MCF 10A (cell line): ENCODE measurements at places on chromosomes 1 and 21. TPM values are rescaled to one million over a fixed set of nuclear protein-coding genes. Genes with fewer than 3 reads are reported as not detected.

- no peak for DNase-seq
- H3K36me3 ChIP-seq = peaks cover 6% of the 10 kb centered on the region
- H3K4me3 ChIP-seq = no peak overlapping the region
- H3K27ac ChIP-seq = no peak overlapping the region
- peaks cover 10% of the 10 kb centered on the region for H3K4me1 ChIP-seq
Observed at GRCh38 chr1:151142411-151143056, 3.9 kb downstream of the SEMA6C start.

- DNase-seq = no peak
- peaks cover 20% of the 10 kb centered on the region for H3K36me3 ChIP-seq
- peak overlapping the region; percentile 40 for H3K4me3 ChIP-seq
- peaks cover 39% of the 10 kb centered on the region for H3K4me1 ChIP-seq
- peak overlapping the region; percentile 13 for H3K27ac ChIP-seq
Observed at GRCh38 chr1:234476172-234476571, 2.8 kb downstream of the TARBP1 start.

DNA sequence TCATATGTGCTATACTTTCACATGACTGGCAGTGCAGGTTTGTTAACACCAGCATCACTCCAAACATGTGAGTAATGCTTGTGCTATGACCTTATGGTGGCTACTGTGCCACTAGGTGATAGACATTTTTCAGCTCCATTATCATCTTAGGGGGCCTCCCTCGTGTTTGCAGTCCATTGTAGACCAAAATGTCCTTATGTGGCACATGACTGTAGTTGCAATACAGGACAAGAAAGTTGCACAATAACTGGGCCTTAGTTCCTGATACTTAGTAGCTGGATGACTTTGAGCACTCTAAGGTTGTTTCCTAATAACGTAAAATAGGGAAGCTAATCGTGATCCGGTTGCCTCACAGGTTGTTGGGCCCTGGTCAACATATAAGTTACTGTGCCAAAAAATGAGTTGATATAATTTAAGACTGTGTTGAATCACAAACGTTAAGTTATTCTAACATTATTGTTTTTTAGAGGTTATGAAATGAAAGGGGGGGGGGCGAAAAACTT is 511 bp upstream of the SNX27 start:
- peak overlapping the region; percentile 89 for H3K4me3 ChIP-seq
- peak overlapping the region; percentile 81 for H3K27ac ChIP-seq
- DNase-seq = peak; percentile 68
- no peaks in the 10 kb centered on the region for H3K27me3 ChIP-seq
- peaks cover 60% of the 10 kb centered on the region for H3K4me1 ChIP-seq

DNA sequence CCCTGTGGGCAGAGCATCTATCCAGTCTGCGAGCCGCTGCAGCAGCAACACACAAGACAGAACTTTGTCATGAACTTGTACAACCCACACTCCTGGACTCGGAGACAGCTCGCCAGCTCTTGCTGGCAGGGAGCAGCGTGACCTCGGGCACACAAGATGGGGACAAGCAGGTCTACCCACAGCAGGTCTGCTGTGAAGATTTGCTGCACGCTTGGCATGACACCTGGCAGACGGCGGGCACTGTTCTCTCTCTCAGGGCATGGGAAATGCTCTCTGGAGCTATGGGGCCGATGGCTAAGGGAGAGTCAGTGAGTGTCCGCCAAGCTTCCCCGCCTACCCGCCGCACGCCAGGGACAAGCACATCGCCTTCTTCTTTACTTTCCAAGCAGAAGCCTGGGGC is 90.0 kb downstream of the STUM start:
- H3K4me1 ChIP-seq = peaks cover 22% of the 10 kb centered on the region
- H3K4me3 ChIP-seq = no peak overlapping the region
- H3K36me3 ChIP-seq = peaks cover 6% of the 10 kb centered on the region

DNA sequence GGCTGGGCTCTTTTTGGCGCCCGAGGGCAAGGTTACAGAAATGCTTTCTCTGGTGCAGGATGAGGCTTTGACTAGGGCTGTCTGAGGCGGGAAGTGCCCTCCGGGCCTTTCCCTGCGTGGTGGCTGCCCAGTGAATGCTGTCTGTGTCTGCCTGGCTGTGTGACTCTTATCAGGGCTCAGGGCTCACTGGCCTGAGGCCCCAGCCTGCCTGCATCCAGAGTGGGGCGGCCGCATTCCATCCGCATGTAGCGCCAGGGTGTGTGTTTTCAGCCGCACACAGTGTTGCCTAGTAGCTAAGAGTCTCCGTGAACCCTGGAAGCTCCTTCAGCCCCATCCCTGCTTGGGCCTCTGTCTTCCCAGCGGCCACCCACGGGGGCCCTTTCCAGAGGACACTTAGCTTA is 59.1 kb downstream of the FAAP20 start:
- H3K27me3 ChIP-seq = no peaks in the 10 kb centered on the region
- peaks cover 15% of the 10 kb centered on the region for H3K4me1 ChIP-seq
- no peak overlapping the region for H3K4me3 ChIP-seq
- no peaks in the 10 kb centered on the region for H3K36me3 ChIP-seq

- H3K27ac ChIP-seq = no peak overlapping the region
- H3K4me3 ChIP-seq = no peak overlapping the region
- DNase-seq = no peak
- H3K27me3 ChIP-seq = no peaks in the 10 kb centered on the region
- no peaks in the 10 kb centered on the region for H3K4me1 ChIP-seq
- no peaks in the 10 kb centered on the region for H3K36me3 ChIP-seq
Observed at GRCh38 chr21:44347911-44348451, 5.4 kb upstream of the TRPM2 start.

- no peak for DNase-seq
- peaks cover 21% of the 10 kb centered on the region for H3K27me3 ChIP-seq
- H3K4me3 ChIP-seq = no peak overlapping the region
- no peaks in the 10 kb centered on the region for H3K36me3 ChIP-seq
- H3K27ac ChIP-seq = no peak overlapping the region
Observed at GRCh38 chr1:30518186-30518585, 205.2 kb downstream of the MATN1 start.

FLG2 gene
- not detected in 2 replicates for total RNA-seq

GPR37L1 gene
- not detected in 2 replicates for total RNA-seq

PADI4 gene
- total RNA-seq = 0.51 TPM in 1 of 2 replicates, not detected in the other

SPRR2A gene
- 7.0 and 15.0 TPM in 2 replicates for total RNA-seq

FALEC gene
- not detected in 2 replicates for total RNA-seq
